ENCODE measurements at places on chromosomes 13 and 19. TPM values are rescaled to one million over a fixed set of nuclear protein-coding genes. Genes with fewer than 3 reads are reported as not detected.

DNA sequence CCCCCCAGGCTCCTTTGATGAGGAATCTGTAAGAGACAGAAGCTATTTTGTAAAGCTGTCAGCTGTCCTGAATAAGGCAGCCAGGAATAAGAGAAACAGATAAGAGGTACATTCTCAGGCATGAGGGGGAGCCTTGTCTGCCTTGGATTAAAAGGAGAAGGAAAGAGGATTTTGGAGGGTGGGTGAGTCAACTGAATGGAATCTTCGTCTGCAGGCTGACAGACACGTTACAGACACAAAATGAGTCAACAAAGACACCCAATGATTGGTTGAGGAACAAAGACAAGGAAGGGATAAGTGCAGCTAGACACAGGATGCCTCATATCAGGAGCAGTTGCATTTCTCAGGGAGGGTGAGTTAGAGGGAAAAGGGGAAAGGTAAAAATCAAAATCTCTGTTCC is 162.5 kb downstream of the OLFM4 start:
- DNase-seq, result peak; percentile 61

DACT3 gene
- total RNA-seq, result 0.91 TPM

RNF113B gene
- not detected for total RNA-seq

GRCh38 chr19:16601378-16602052 is 26.5 kb downstream of the MED26 start:
- DNase-seq, result no peak

IGFLR1 gene
- 2.8 TPM for total RNA-seq

DNA sequence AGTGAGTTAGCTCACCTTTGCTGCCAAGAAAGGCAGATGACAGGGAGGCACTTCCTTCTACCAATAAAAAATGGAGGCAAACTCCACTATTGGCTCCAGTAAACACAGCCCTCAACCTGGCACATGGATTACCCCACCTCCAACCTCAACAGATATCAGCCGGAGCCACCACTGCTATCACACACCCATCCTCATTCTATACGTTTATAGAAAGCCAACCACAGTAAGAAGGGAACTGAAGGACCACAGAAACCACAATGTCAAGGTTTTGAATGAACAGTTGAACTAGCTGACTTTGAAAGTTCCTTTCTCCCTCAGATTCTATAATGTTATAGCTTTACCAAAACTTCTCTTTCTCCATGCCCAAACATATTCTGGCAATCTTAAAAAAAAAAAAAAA is 526.2 kb downstream of the UQCRFS1 start:
- no peak for DNase-seq

- no peak for DNase-seq
These were observed 20.4 kb upstream of the IFT88 start for GRCh38 chr13:20546556-20546955.

GRCh38 chr13:113297370-113298042 is 467 bp downstream of the LAMP1 start:
- DNase-seq, result peak; percentile 17

DNA sequence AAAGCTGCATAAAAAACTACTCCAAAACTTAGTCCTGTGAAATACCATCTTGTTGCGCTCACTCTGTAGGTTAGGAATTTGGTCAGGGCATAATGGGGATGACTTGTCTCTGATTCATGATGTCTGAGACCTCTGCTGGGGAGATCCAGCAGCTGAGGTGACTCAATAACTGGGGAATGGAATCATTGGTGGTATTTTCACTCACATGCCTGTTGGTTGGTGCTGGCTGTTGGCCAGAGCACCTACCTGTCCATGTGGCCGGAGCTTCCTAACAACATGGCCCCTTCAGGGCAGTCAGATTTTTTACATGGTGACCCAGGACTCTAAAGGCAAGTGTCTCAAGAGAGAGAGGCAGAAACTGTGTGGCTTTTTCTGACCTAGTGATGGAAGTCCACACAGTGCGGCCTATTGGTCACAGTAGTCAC is 7.4 kb upstream of the ESD start:
- peak; percentile 86 for DNase-seq

GRCh38 chr13:30016398-30016797 is 166.0 kb upstream of the UBL3 start:
- DNase-seq, result no peak

- DNase-seq, result no peak
These were observed 14.8 kb upstream of the PROZ start for GRCh38 chr13:113143466-113144254.

ZNF93 gene
- total RNA-seq, result 29.1 TPM

GNG8 gene
- total RNA-seq, result not detected

Measured in Daoy (cell line).